DMS79 (cell line): ENCODE measurements at places on chromosomes 13 and 19.

GRCh38 chr13:32791545-32792172 lies 205.4 kb downstream of the PDS5B start:
- no peak for DNase-seq

GRCh38 chr13:25253702-25254101 lies 33.6 kb downstream of the MTMR6 start:
- DNase-seq, result no peak

- DNase-seq, result no peak
Observed at GRCh38 chr13:32087955-32088747, 56.6 kb downstream of the FRY start.

- peak; percentile 87 for DNase-seq
Observed at GRCh38 chr19:13172346-13173138, 22.3 kb downstream of the IER2 start.

- no peak for DNase-seq
Observed at GRCh38 chr19:54138489-54139256, 1.1 kb downstream of the CNOT3 start.

DNA sequence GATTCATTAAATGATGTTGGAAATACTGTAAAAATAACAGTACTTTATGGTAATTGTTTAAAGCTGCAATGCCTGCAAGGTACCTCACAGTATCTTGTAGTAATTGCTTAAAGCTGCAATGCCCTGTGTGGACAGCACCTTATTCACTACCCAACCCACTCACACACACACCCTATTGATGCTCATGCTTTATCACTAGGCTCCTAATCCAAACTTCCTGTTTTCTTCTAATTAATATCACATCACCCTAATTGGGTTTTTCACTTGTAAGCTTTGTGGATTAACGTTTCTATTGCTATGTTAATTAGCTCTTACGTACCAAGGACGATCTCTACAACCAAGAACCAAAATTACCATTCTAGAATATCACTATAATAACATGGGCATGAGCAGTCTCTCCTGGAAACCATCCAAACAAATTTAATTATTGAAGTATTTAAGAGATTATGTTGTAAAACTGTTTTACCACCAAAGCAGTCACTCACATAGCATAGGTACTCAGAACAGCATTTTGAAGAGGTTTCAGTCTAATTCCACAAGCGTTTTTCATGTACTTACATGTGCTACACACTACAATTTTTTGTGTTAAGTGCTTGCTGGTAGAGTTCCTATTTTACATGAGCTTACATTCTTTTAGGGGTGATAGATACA lies 303.8 kb downstream of the PCDH9 start:
- no peak for DNase-seq

- DNase-seq, result peak; percentile 67
Observed at GRCh38 chr13:67230404-67231288, 510 bp upstream of the PCDH9 start.

DNA sequence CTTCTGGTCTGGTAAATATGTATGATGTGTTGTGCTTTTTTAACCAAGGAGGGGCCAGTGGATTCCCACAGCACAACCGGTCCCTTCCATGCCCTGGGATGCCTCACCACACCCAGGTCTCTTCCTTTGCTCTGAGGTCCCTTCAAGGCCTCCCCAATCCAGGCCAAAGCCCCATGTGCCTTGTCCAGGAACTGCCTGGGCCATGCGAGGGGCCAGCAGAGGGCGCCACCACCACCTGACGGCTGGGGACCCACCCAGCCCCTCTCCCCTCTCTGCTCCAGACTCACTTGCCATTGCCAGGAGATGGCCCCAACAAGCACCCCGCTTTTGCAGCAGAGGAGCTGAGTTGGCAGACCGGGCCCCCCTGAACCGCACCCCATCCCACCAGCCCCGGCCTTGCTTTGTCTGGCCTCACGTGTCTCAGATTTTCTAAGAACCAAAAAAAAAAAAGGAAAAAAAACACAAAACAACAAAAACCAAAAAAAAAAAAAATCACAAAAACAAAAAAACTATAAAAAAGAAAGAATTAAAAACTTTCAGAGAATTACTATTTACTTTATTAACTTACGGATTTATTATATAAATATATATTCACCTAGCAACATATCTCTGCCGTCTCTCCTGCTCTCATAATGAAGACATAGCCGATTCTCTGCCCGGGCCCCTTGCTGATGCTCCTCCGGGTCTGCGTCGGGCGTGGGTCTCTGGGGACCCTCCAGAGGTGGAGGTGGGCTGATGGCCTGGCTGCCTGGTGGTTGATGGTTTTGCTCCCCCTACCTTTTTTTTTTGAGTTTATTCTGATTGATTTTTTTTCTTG lies 14.4 kb downstream of the CAPN12 start:
- DNase-seq, result peak; percentile 7
